Anterior cingulate cortex (tissue), 58 donors: ENCODE measurements at places on chromosomes 12 and 14.

GRCh38 chr12:131025939-131026702, 72.4 kb downstream of the ADGRD1 start:
- DNase-seq = no peak

DNA sequence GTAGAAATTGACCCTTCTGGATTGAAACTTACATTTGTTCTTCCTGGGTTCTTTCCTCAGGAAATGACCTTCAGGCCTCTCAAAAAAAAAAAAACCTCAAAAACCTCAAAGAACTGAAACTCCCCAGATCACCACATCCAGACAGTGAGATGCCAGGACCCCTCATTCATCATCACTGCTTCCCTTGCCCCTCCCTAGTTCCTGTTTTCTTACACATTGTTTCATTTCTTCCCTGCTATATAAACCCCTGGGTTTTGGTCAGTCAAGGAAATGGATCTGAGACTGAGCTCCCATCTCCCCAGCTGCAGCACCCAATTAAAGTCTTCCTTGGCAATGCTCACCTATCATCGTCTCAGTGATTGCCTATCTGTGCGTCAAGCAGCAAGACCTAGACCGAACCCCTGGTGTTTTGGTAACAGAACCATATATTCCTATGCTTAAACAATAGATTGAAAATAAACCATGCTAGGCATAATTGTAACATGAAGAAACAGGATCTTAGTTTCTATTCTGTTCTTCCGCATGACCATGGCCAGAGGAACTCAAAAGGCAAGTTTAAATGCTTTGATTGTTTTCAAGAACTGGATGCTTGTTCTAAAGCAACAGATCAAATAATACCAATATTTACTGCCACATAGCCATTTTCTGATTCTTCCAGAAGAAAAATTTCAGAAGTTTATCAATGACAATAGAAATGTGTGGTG, 108.0 kb upstream of the MAX start:
- DNase-seq = no peak

GRCh38 chr14:97306760-97307246, 509.6 kb downstream of the VRK1 start:
- DNase-seq = no peak

DNA sequence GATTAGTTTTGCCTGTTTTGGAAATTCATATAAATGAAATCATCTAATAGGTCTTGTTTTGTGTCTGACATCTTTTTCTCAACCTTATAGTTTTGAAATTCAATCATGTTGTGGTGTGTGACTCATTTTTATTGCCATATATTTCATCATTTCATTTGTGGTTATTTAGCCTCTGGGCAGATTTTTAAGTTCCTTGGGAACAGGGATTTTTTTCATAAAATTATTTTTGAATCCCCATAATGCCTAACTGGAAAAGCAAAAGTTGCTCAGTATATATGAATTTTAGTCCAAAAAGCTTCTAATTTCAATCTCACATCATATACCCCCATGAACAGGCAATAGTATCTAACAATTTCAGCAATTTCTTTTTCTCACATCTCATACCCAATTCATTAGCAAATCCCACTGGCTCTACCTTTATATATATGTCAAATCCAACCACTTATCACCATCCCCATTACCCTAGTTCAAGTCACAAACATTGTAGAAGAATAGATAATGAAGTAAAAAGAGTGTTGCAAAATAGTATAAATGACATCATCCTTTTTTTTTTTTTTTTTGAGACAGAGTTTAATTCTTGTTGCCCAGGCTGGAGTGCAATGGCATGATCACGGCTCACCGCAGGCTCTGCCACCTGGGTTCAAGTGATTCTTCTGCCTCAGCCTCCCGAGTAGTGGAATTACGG, 2.6 kb upstream of the OR6J1 start:
- DNase-seq = no peak

GRCh38 chr14:99875421-99875820, 82.2 kb downstream of the EML1 start:
- DNase-seq = no peak

DNA sequence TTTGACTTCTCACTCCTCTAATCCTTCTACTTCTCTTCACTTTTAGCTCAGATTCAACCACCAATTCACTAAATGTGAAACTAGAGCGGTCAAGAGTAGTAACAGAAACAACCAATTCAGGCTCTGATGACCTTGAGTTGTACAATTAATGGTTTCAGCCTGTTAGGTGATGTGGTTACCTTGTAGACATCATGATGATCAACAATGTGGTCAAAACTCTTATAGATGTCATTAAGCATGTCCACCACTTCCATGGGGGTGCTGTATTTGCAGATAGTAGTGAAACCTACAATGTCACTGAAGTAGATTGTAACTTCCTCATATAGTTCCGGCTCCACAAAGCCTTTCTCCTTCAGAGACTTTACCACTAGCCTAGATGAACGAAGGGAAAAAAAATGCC, 54.1 kb upstream of the PLBD1 start:
- no peak for DNase-seq
